Stimulated activated CD4-positive, alpha-beta T cell treated with anti-CD3 and anti-CD28 coated beads, Interleukin-4, amount 100 ng/mL, for 48 hours (primary cell): ENCODE measurements at places on chromosomes 5 and 9.

DNA sequence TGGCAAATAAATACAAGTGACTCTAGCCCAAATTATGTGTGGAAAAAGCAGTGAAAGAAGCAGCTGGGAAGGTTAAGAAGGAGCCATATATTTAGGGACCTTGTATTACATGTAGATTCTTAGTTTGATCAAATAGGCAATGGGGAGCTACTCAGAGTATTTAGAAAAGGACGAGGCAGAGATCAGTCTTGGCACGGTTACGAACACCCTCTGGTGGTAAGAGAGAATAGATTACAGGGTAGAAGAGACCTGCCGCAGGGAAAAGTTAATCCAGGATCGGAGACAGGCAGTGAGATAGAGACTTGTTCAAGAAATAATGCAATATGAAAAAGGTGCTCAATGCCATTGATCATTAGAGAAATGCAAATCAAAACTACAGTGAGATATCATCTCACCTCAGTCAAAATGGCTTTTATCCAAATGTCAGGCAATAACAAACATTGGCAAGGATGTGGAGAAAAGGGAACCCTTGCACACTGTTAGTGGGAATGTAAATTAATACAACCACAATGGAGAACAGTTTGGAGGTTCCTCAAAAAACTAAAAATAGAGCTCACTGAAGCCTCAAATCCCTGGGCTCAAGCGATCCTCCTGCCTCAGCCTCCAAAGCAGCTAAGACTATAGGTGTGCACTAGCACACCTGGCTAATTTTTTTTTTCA lies 12.0 kb downstream of the INIP start:
- DNase-seq: no peak

DNA sequence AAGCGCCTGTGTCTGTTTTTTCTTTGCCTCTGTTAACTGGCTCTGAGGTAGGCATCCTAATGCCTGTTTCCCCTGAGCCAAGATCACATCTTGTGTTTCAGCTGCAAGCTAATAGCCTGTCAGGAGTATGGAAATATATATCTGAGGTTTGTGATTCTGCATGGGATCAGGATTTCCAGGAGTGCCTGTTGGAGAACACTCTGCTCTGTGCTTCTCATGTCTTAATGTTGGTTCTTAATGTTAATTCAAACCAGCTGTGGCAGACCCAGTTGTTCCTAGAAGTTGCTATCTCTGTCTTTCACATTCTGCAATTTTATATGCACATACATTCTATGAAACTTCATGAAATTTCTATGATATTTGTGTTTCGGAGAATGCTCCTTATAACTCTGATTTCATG lies 72.1 kb downstream of the PGM5 start:
- no peak for DNase-seq

- DNase-seq: no peak
Measured at GRCh38 chr5:44884036-44884435, 75.3 kb downstream of the MRPS30 start.

GRCh38 chr5:83957188-83957587 lies 236.5 kb upstream of the HAPLN1 start:
- no peak for DNase-seq

GRCh38 chr5:42491699-42492098 lies 68.5 kb downstream of the GHR start:
- DNase-seq: no peak

- DNase-seq: peak; percentile 89
Measured at GRCh38 chr9:89549031-89549644, 51.2 kb upstream of the SEMA4D start.

- DNase-seq: no peak
Measured at GRCh38 chr5:2201011-2201410, 318.3 kb upstream of the IRX4 start.

- no peak for DNase-seq
Measured at GRCh38 chr5:134394932-134395331, 16.7 kb downstream of the CDKN2AIPNL start.

DNA sequence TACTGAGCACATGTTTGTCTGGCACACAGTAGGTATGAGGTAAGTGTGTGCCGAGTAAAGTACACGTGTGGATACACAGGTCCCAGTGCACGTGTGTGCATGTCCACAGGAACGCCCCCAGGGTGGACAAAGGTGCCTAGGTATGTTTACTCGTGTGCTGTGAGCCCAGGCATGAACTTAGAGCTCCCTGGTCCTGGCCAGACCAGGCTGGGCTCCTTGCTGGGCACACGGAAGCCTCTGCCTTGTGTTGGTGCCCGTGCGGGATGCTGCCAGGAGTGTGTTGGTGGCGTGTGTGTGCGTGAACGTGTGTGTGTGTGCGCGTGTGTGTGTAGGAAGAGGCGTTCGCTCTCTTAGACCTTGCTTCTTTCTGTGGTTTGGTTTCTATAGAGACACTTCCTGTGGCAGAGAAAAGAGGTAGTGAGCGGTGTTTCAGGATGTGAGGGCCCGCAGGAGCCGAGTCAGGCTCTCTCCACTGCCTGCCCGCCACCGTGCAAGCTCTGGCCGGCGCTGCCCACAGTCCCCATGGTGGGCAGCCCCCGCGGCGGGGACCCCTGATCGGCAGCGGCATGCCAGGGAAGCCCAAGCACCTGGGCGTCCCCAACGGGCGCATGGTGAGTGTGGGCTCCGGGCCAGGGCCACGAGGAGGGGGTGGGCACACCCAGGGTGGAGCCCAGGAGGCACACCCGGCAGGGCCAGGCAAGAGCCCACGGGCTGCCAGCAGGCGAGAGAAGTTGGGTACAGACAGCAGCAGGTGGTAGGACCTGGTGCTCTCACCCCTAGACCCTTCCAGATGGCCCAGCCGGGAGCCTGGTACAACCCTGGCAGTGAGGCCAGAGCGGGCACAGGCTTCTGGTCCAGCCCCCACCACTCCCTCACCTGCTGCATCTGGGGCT lies at the start of gene RGS14:
RGS14 (plus strand) TSS at position 466 of the 893 bp plus-strand sequence; CDS start at position 567, 101 bp downstream.
- DNase-seq: peak; percentile 55

DNA sequence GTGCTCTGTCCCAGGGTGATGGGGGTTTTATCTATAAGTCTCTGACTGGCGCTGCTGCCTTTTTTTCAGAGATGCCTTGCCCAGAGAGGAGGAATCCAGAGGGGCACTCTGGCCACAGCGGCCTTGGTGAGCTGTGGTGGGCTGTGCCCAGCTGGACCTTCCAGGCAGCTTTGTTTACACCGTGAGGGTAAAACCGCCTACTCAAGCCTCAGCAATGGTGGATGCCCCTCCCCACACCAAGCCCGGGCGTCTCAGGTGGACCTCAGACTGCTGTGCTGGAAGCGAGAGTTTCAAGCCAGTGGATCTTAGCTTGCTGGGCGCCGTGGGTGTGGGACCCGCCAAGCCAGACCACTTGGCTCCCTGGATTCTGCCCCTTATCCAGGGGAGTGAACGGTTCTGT lies 41.3 kb upstream of the C9orf72 start:
- no peak for DNase-seq

GRCh38 chr9:134891713-134892112 lies 11.1 kb downstream of the FCN2 start:
- no peak for DNase-seq

- DNase-seq: no peak
Measured at GRCh38 chr5:2890011-2890410, 138.5 kb upstream of the IRX2 start.

GRCh38 chr9:106305428-106306133 lies 557.4 kb upstream of the ZNF462 start:
- no peak for DNase-seq

DNA sequence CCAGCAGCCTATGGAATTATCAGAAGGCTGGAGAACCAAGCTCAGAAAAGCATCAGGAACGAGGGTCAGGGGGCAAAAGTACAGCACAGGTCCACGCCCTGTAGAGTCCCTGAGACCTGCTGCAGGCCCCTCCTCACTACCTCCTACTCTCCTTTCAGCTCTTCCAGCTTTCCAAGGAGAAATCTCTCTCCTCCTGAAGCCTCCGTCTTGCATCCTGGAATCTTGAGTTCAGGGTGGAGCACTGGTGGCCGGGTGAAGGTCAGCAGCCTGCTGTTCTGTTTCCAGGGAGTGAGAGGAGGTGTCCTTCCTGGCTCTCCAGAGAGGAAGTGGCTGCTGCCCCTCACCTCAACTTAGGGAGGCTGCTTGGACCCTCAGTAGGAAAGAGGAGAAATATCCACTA lies 342.3 kb downstream of the ZSWIM6 start:
- DNase-seq: no peak

- no peak for DNase-seq
Measured at GRCh38 chr9:129412814-129413536, 207.9 kb downstream of the C9orf50 start.

DNA sequence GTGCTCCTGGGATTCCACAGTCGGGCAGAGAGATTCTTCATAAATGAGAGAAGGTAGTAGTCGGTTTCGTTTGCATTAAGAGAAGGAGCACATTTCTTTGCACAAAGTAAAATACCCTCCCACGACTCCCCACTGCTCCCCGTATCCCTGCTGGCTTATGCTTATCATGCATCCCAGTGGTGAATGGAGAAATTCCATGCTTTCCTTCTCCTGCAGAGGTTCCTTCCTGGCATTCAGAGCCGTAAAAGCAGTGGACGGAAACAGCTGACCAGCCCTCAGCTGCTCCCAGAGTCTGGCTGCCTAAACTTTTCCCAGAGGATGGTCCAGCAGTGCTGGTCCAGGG lies 93.1 kb downstream of the C9orf152 start:
- DNase-seq: no peak
